ENCODE measurements at places on chromosomes 1 and 21. TPM values are rescaled to one million over a fixed set of nuclear protein-coding genes. Genes with fewer than 3 reads are reported as not detected.

The PRR9 gene
- total RNA-seq = not detected

The TEKT2 gene
- total RNA-seq = 2.1 TPM

The HES3 gene
- not detected for total RNA-seq

The MNDA gene
- total RNA-seq = 4.7 TPM

The CD101 gene
- total RNA-seq = 2.1 TPM

The GNAT2 gene
- total RNA-seq = not detected

The LCE1F gene
- not detected for total RNA-seq

The FALEC gene
- not detected for total RNA-seq

The SPAG17 gene
- total RNA-seq = 0.52 TPM

The LCE2A gene
- total RNA-seq = not detected

The VTCN1 gene
- not detected for total RNA-seq

The CR1L gene
- total RNA-seq = 2.6 TPM

The RNU1-1 gene
- under 0.01 TPM for total RNA-seq

The OVAAL gene
- not detected for total RNA-seq

The ANKRD45 gene
- total RNA-seq = not detected

The TMEM61 gene
- not detected for total RNA-seq

The EXO1 gene
- total RNA-seq = 4.2 TPM

The DNAJC8 gene
- 27.1 TPM for total RNA-seq

The VSIG8 gene
- not detected for total RNA-seq

The PDC gene
- total RNA-seq = not detected

The KCNAB2 gene
- total RNA-seq = 2.6 TPM

The MAP3K21 gene
- 0.52 TPM for total RNA-seq

The TRIM33 gene
- total RNA-seq = 21.4 TPM

The CD1B gene
- total RNA-seq = not detected

The CR2 gene
- total RNA-seq = not detected

The GPR37L1 gene
- under 0.01 TPM for total RNA-seq

The SLC45A3 gene
- total RNA-seq = 2.1 TPM

The IFI44 gene
- 11.5 TPM for total RNA-seq

The TMCO2 gene
- total RNA-seq = not detected

The TMPRSS15 gene
- 0.52 TPM for total RNA-seq

The TNFRSF4 gene
- total RNA-seq = 0.52 TPM

The PRKAB2 gene
- total RNA-seq = 13.6 TPM

The L1TD1 gene
- not detected for total RNA-seq

The LCE2C gene
- not detected for total RNA-seq

The AQP10 gene
- total RNA-seq = not detected

The LIN28A gene
- not detected for total RNA-seq

The GABRD gene
- total RNA-seq = under 0.01 TPM

The LCK gene
- total RNA-seq = 2.1 TPM

The POFUT2 gene
- 18.3 TPM for total RNA-seq

The FMO2 gene
- 0.52 TPM for total RNA-seq

Data from skeletal muscle tissue (tissue), 5 donors.